Stimulated activated CD8-positive, alpha-beta memory T cell treated with anti-CD3 and anti-CD28 coated beads, Interleukin-15, amount 100 ng/mL, for 24 hours (primary cell): ENCODE measurements at places on chromosomes 4 and X.

DNA sequence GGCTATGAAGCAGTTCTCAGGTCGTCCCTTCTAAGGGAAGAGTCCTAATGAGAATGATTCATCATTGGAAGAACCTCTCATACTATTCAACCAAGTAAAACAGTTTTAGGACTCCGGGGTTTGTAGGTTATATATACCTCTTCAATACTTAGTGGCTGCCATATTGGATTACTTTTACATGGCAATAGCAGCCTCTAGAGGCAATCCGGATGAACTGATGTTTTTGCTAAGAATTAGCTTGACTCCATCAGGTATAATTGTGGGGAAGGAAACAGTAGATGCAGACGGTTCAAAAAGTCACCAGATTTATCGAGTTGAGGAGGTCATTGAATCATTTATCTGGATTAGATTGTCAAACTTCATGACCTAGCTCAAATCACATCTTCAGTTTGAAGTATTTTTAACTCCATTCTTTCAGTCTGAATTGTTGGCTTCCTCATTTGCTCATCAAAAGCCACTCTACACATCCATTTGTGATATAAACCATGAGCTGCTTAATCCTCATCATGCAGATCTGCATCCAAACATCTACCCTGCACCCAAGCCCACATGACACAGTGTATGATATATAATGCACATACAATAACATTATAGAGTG lies 28.4 kb downstream of the GUCY1B1 start:
- DNase-seq: no peak

- no peak for DNase-seq
These were observed 9.5 kb downstream of the ASB5 start for GRCh38 chr4:176259330-176260090.

DNA sequence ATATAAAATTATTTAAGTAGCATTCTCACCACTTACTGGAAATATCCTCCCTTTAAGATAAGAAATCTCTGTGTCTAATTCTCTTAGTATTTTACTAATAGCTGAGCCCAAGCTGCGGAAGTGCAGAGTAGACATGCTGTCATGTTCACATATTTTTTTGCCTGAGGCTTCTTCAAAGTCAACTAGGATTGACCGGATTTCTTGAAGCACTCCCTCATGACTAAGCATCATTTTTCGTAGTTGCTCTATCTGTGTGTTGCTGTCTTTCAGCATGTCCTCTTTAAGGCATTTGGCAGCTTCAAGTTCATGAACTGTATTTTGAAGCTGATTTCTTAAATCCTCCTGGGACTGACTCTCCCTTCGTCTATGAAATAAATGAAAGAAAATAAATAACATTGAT lies 36.9 kb downstream of the CCDC158 start:
- DNase-seq: no peak

GRCh38 chr4:101527188-101527587 lies 179.9 kb upstream of the PPP3CA start:
- peak; percentile 13 for DNase-seq

GRCh38 chr4:182141061-182141460 lies 102.1 kb upstream of the TENM3 start:
- DNase-seq: no peak

DNA sequence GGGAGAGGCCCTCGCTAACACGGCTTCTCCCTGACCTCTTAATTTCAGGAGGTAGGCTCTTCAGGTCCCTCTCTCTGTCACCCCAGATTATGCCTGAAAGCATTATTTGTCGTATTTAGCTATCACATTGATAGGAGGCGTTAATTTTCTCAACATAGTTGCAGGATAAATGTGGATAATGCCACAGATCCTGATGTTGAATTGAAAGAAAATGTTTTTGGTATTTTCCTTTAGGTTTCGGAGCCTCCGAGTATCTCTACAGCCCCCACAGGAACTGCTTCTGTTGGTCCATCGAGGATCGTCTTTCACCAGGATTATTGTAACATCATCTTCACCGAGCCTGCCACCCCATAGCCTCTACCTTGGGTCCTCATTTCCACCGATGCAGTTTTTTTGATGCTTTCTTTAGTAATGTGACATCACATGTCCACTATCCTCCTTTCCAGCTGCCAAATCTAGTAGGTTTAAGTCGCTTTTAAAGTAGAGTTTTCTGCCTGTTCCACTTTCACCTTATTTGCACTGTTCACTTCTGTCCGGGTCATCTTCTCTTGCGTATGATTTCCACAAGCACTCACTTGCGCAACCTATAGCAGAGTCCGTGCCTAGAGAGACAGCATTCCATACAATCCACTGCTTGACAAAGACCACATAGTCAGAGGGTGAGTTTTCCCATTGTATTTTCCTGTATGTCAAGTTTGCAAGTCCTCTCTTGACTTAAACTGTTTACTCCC lies 665 bp downstream of the TIGD2 start:
- DNase-seq: no peak

DNA sequence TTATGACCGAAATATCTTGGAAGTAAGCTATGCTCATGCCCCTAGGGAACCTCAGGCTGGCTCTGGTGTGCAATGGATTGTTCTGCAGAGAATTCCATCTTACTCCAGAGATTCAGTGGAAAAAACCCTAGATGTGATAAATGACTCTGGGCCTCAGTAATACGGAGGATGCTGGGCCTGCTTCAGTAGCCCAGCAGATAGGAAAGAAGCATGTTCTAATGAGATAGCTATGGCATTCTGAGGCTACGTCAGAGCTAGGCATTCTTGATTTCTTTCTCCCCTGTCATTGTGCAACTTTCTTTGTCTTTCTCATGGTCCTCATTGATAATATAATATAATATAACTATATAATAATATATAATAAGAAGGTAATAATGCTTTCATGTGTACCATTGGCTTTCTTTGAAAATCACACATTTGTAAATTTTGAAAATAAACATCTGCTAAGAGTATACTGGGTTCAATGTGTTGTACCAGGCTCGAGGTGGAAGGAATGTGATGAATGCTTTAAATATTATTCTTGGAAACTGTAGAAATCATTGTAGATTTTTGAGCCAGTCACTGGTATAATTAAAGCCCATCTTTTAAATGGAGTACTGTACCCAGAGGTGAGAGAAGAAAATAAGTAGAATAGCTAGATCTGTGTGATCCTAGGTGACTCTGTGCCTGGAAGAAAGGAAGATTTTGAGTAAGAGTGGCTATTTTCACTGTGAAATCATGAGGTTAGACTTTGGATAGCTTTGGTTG lies 152.0 kb downstream of the IL15 start:
- no peak for DNase-seq

GRCh38 chr4:56255820-56256219 lies 131.5 kb downstream of the AASDH start:
- no peak for DNase-seq

DNA sequence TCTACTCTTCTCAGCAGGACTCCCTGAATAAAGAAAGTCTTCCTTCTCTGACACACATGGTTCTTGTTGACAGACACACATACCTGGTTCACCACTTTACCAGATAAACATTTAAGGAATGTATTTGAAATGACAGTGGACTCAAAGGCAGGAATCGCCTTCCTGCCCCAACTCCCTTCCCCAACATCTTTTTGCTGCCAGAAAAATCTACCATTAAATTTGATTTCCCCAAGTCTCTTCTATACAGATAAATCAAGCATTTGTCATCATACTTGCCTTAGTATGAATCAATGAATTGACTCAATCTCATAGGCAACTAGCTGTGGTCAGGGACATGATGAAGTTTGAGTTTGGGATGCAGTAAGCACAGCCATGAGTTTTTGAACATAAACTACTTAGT lies 23.3 kb upstream of the ANXA5 start:
- no peak for DNase-seq

- DNase-seq: no peak
These were observed 8.7 kb upstream of the TBC1D9 start for GRCh38 chr4:140764785-140765392.

GRCh38 chr4:138405466-138405891 lies 163.3 kb upstream of the SLC7A11 start:
- no peak for DNase-seq

GRCh38 chr4:97396097-97396496 lies 747.2 kb downstream of the STPG2 start:
- no peak for DNase-seq

- no peak for DNase-seq
These were observed 57.4 kb downstream of the NSD2 start for GRCh38 chr4:1928356-1929239.

DNA sequence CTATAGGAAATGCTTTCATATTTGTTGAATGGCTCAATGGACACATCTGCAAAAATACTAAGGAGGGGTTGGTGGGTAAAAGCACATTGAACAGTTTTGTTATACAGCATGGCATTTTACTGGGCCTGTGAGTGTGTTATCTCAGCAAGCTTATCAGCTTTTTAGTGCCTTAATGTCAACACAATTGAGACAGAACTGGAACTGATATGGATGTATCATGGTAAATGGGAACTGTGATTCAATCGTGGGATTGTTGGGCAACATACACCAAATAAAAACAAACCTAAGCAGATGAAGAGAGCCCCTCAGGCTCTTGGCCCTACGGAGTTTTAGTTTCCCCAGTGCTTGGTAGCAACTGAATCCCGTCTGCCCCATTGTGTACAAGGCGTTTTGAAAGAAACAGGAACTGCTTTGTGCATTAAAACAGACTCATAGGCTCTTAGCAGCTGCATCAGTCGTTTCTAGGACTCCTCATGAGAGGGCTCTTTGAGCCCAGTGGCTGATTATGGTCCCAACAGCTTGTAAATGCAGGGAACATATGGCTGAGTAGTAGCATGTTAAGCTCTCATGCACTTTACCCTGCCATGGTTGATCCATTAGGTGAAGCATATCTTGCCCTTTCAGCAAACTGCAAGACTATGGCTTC lies 7.3 kb downstream of the GPR119 start:
- DNase-seq: no peak

GRCh38 chr4:38688676-38689355 lies 24.8 kb downstream of the KLF3 start:
- no peak for DNase-seq

DNA sequence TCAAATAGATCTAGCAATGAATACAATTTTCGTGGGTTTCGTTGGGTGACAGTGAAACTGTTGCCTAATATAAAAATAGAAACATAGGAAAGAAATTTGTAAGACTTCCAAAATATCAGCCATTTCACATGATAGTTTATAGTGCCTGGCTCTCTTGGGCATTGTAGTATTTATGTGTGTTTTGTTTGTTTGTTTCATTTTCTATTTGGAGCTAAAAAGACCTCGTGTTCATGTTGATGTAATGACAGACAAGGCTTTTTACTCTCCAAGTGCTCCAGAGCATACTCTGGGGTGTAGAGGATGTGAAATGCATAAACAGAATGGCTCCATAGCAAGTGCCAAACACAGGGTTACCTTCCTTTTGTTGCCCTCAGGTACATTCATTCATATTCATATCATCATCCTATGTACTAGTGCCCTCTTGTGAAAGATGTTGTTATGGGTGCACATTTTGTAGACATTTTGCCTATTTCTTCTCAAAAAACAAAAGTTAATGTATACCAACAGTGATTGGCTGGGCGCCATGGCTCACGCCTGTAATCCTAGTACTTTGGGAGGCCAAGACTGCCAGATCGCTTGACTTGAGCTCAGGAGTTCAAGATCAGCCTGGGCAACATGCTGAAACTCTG lies 100.7 kb upstream of the AMOT start:
- DNase-seq: no peak

GRCh38 chrX:72340041-72340440 lies 34.3 kb upstream of the CITED1 start:
- DNase-seq: no peak
